ENCODE measurements at places on chromosomes 16 and 17. TPM values are rescaled to one million over a fixed set of nuclear protein-coding genes. Genes with fewer than 3 reads are reported as not detected.

IKZF3 gene
- total RNA-seq: 7.1 TPM

SETD1A gene
- 15.0 TPM for total RNA-seq

ZNF423 gene
- total RNA-seq: 10.7 TPM

AGRP gene
- total RNA-seq: 8.5 TPM

CACNG4 gene
- 5.1 TPM for total RNA-seq

FOXF1 gene
- total RNA-seq: 31.2 TPM
